M059J (cell line): ENCODE measurements at places on chromosomes 2 and 18. TPM values are rescaled to one million over a fixed set of nuclear protein-coding genes. Genes with fewer than 3 reads are reported as not detected.
A peak's percentile ranks its signal among the peaks of the same experiment; 100 is the strongest.

The ASB18 gene
- 0.30 TPM in 1 of 2 replicates, not detected in the other for total RNA-seq

The CIB4 gene
- not detected in 2 replicates for total RNA-seq

The HOXD12 gene
- 0.12 TPM in 1 of 2 replicates, not detected in the other for total RNA-seq

The GALNT14 gene
- 0.20 TPM in 1 of 2 replicates, not detected in the other for total RNA-seq

- peak; percentile 95 for DNase-seq
Observed at GRCh38 chr2:9251154-9252001, 44.8 kb downstream of the ASAP2 start.

GRCh38 chr2:13550285-13551231 lies 833.8 kb downstream of the TRIB2 start:
- DNase-seq: no peak

DNA sequence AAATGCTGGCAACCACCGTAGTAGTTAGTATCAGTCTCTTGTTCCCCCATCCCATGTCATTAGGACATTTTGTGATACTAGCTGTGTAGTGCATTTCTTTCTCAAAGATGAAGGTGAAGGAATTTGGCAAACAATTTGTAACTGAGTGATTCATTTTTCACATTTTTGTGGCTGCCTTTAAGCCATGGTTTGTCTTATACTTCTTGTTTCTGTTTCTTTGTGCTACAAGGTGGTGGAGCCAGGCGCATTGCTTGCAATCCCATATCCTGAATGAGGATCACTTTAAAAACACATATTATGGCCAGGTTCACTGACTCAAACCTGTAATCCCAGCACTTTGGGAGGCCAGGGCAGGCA lies 40.6 kb downstream of the GPD2 start:
- peak; percentile 86 for DNase-seq

- no peak for DNase-seq
Observed at GRCh38 chr2:222291485-222291841, 7.3 kb downstream of the PAX3 start.

GRCh38 chr2:17583166-17583565 lies 42.7 kb downstream of the VSNL1 start:
- DNase-seq: no peak

GRCh38 chr2:58497168-58497567 lies 256.0 kb upstream of the FANCL start:
- DNase-seq: no peak

DNA sequence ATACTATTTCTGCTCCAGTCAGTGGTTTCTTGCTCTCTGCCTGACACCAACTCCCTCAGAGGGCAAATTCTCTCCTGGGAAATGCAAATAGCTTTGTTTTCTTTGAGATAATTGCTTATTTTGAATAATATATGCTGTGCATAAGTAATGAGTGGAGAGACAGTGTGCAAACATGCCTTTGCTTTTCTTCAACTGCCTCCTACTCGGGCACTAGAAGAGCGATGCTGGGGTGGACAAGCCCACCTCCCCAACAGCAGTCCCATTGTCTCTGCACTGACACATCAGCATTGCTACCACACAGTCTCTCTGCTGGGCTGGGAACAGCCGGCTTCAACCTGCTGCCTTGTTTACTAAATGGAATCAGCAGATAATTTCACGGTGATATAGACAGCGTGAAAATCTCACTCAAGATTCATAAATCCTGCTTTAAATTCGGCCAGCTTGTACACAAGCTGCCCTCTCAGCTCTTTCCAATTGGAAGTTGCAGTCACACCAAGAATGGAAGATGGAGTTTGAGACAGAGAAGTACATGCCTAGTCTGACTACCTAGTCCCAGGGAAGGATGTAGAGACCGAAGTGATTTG lies 694.5 kb downstream of the TDRD15 start:
- no peak for DNase-seq

GRCh38 chr18:57427429-57428201 lies 7.6 kb upstream of the ONECUT2 start:
- DNase-seq: no peak

DNA sequence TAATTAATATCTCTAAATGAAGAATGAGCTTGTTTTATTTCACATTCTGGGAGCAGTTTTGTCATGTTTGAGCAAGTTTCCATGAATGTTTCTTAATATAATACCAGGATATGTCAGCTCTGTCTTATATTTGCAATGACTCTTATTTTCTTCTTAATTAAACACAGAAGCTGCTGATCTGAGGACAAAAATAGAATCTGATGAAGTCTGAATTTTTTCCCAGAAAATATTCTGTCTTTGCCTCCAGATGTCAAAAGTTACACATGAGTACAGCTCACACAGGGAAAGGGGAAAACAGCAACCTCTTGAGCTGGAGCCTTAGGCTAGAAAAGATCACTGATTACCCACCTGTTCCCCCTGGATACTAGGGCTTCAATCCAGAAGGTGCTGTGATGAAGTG lies 606.6 kb upstream of the SYT4 start:
- no peak for DNase-seq

- DNase-seq: no peak
Observed at GRCh38 chr18:3150274-3150673, 69.5 kb downstream of the MYOM1 start.
